ENCODE measurements at places on chromosomes 6 and 20. TPM values are rescaled to one million over a fixed set of nuclear protein-coding genes. Genes with fewer than 3 reads are reported as not detected.

- H3K4me1 ChIP-seq, result peaks cover 2% of the 10 kb centered on the region
- peak; percentile 47 for DNase-seq
- H3K27me3 ChIP-seq, result no peaks in the 10 kb centered on the region
- H3K36me3 ChIP-seq, result no peaks in the 10 kb centered on the region
- H3K27ac ChIP-seq, result no peak overlapping the region
Measured at GRCh38 chr20:61886721-61887595, 178.7 kb downstream of the TAF4 start.

DNA sequence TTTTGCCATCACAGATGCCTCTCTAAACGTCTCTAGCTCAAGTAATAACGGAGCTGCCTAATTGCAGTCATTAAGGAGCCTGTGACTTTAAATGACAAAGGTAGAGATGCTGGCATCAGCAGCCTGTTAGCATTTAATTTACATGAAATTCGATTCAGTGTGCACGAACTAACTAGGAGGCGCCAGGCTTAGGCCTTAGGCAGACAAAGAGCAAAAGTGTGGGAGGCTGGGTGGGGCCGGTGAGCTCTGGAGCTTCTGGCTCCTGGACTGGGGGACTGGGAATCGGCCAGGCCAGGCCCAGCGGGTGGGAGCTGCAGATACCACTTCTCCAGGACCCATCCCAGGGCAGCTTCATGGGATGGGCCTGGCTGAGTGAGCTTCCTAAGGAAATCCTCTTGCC lies 170.0 kb upstream of the AGPAT4 start:
- no peak overlapping the region for H3K4me3 ChIP-seq
- H3K27me3 ChIP-seq, result no peaks in the 10 kb centered on the region
- DNase-seq, result no peak
- H3K36me3 ChIP-seq, result no peaks in the 10 kb centered on the region

GRCh38 chr6:73942592-73943186 lies 246.7 kb downstream of the CD109 start:
- DNase-seq, result no peak
- no peak overlapping the region for H3K27ac ChIP-seq
- H3K27me3 ChIP-seq, result peaks cover 12% of the 10 kb centered on the region
- no peaks in the 10 kb centered on the region for H3K36me3 ChIP-seq
- H3K4me3 ChIP-seq, result no peak overlapping the region

DNA sequence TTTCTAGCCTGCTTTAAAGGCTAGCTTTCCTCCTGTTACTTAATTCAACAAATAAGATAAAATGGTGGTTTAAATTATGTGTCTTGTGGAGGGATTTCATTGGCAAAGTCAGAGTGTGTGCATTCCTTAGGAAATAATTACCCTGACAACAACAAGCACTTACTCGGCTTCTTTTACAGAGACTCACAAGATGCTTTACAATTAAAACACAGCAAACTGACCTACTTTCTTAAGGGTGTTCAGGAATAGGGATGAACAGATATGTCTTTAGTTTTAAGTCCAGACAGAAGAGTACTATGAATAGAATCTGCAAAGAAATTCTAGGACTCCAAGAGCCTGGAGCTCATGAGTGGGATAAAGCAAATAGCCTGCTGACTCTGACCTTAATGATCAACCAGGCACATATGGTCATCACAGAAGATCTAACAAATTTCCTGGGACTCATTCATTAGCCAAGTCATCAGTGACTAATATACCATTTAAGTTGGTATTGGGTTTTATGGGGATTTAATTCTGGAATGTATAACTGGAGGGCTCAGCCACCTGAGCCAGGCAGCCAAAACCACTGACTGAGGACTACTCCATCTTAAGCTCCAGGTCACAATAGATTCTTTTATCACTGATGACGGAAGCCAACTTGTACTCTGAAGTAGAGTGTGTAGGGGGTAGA lies 161.8 kb upstream of the RIMS1 start:
- no peaks in the 10 kb centered on the region for H3K27me3 ChIP-seq
- no peak overlapping the region for H3K27ac ChIP-seq
- no peaks in the 10 kb centered on the region for H3K36me3 ChIP-seq

DNA sequence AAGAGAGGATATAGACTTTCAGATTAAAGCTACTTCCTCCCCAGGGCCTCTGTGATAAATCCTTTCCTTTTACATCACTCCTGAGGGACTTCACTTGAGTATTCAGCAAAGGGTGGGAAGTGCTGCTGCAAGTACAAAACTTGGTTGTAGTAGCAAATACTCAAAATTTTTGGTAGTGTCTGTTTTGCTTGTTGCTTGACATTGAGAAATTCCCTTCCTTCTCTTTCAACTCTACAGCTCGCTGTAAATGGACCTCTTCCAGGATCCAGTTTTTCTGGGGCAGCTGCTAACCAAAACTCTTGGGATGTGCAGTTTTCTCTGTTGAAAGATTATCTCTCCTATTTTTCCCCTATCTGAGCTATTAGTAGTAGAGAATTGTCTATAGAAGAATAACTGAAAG lies 472.0 kb downstream of the CD109 start:
- no peak for DNase-seq
- no peaks in the 10 kb centered on the region for H3K27me3 ChIP-seq
- H3K27ac ChIP-seq, result no peak overlapping the region
- H3K4me3 ChIP-seq, result no peak overlapping the region

DNA sequence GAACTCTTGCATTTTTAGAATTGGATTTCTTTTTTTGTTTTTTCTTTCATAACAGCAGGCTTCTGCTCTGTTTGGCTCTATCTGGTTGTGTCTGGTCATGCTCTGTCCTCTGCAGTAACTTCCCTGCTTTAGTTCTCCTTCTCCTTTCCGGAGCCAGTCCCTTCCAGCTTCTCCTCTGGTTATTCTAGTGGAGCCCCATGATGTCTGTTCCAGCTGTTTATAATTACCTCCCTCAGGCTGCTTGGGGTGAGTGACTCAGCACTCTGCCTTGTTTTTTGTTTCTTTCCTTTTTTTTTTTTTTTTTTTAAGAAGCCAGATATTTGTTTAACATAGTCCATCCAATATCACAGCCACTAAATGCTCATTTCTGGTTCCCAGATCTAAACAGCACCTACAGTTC lies 409.6 kb downstream of the MAFB start:
- no peaks in the 10 kb centered on the region for H3K4me1 ChIP-seq
- H3K27me3 ChIP-seq, result no peaks in the 10 kb centered on the region
- H3K4me3 ChIP-seq, result no peak overlapping the region
- H3K36me3 ChIP-seq, result no peaks in the 10 kb centered on the region

- no peaks in the 10 kb centered on the region for H3K27me3 ChIP-seq
- no peak overlapping the region for H3K4me3 ChIP-seq
- peaks cover 7% of the 10 kb centered on the region for H3K36me3 ChIP-seq
- no peak for DNase-seq
- peaks cover 10% of the 10 kb centered on the region for H3K4me1 ChIP-seq
Measured at GRCh38 chr20:17651760-17652388, 30.2 kb downstream of the RRBP1 start.

GRCh38 chr6:112802144-112802543 lies 455.0 kb downstream of the RFPL4B start:
- no peaks in the 10 kb centered on the region for H3K36me3 ChIP-seq
- H3K27ac ChIP-seq, result no peak overlapping the region
- no peaks in the 10 kb centered on the region for H3K4me1 ChIP-seq
- no peak overlapping the region for H3K4me3 ChIP-seq

Gene WFDC2
- not detected for total RNA-seq

Gene MEP1A
- not detected for total RNA-seq

Gene TPMT
- total RNA-seq, result 5.8 TPM

Gene SNRPB2
- 88.7 TPM for total RNA-seq

Gene PAQR8
- total RNA-seq, result 21.2 TPM

Data from activated CD4-positive, alpha-beta T cell treated with anti-CD3 and anti-CD28 coated beads, Interleukin-2, amount 10 ng/mL, durations not matched to agents 7 days and 5 days (primary cell).